Activated CD4-positive, alpha-beta T cell treated with anti-CD3 and anti-CD28 coated beads, Interleukin-2, amount 50 U/mL, for 1 hour (primary cell): ENCODE measurements at places on chromosomes 11 and 22.

DNA sequence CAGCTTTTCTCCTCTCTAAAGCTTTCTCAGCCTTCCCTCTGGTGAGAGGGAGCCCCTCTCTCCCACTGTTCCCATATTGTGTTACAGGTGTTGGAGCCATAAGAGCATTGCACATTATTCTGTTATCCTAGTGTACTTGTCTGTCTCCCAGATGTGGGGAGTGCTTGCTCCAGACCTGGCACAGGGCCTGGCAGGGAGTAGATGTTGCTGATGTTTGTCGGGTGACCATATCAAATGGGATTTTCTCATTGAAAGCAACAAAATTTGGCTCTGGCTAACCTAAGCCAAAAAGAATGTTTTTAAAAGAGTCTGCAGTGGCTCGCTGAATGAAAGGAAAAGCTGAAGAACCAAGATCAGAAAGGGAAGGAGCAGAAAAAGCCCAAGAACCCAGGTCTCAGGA is 41.1 kb downstream of the CYB5R2 start:
- no peak for DNase-seq

DNA sequence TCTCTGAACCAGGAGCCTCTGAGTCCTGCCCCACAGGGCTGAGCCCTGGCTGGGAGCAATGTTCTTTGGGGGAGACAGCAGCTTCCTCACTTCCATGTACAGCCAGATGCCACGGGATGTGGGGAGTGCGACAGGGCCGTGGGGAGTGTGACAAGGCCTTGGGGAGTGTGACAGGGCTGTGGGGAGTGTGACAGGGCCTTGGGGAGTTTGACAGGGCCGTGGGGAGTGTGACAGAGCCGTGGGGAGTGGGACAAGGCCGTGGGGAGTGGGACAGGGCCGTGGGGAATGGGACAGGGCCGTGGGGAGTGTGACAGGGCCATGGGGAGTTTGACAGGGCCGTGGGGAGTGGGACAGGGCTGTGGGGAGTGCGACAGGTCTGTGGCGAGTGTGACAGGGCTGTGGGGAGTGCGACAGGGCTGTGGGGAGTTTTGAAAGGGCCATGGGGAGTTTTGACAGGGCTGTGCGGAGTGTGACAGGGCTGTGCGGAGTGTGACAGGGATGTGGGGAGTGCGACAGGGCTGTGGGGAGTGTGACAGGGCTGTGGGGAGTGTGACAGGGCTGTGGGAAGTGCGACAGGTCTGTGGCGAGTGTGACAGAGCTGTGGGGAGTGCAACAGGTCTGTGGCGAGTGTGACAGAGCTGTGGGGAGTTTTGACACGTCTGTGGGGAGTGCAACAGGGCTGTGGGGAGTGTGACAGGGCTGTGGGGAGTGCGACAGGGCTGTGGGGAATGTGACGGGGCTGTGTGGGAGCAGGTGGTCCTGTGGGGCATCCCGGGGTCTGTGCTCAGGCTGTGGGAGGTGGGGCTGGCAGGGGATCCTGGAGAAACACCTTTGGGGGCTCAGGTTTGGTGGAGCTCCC is 6.6 kb upstream of the KRTAP5-6 start:
- DNase-seq = no peak

DNA sequence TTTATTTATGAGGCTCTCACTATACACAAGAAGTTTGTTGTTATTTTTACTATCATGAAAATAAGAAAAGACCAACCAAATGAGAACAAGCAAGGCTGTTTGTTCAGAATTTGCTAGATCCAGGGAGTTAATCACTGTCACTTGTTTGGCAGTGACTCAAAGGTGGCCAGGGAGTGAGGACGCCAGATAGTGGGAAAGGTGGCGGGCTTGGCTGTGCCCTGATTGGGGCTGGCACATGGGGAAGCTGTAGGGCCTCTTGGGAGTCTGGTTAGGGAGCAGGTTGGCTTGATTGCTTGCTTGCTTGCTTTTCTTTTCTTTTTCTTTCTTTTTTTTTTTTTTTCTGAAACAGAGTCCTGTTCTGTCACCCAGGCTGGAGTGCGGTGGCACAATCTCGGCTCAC is 53.1 kb upstream of the SLC22A12 start:
- DNase-seq = no peak

DNA sequence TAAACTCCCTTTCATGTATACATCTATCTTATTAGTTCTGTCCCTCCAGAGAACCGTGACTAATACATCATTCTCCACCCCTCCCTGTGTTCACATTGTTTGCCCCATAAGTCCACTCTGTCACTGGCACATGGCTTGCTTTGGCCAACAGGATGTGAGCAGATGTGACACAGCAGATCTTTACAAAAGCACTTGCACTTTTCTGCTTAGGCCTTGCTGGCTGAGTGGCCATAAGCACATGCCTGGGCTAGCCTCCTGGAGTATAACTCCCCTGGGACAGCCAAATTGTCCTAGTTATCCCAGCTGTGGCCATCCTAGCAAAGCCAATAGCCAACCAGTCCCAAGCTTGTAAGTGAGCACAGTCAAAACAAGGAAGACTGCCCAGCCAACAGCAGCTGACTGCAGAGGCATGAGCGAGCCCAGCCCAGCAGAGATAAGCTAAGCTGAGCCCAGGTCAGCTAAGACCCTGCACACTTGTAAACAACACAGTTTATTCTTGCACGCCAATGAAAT is 9.7 kb upstream of the RCN1 start:
- no peak for DNase-seq

DNA sequence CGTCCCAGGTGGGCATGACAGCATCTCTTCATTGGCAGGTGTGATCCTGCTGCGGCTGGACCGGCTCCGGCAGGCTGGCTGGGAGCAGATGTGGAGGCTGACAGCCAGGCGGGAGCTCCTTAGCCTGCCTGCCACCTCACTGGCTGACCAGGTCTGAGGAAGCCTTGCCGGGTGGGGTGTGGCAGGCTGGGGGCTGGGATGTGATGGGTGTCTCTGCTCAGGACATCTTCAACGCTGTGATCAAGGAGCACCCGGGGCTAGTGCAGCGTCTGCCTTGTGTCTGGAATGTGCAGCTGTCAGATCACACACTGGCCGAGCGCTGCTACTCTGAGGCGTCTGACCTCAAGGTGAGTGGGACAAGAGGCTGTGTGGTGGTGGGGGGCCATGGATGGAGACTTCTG is 3.5 kb downstream of the LARGE2 start:
- DNase-seq = no peak
